ENCODE measurements at places on chromosomes 2 and 18.
A peak's percentile ranks its signal among the peaks of the same experiment; 100 is the strongest.

DNA sequence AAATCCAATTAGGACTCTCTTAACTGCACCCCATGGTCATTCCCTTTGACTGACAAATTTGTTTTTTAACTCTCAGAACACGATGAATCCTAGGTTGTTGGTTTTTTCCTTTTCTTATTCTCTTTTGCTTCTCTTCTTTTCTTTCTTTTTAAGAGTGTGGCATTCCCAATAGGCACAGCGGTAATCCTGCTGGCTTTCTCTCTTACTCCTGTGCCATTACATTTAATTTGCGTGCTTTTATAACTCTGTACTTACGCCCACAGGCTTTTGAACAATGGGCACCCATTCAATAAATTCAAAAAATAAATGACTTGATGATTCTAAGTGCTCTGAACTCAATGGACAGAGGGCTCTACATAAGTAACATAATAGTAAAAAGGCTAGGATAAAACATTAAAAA, 189.0 kb upstream of the SMAD7 start:
- no peak for DNase-seq

- no peak for DNase-seq
Observed at GRCh38 chr2:64448041-64448426, 5.9 kb upstream of the LGALSL start.

- no peak for DNase-seq
Observed at GRCh38 chr2:235917506-235917905, 250.7 kb downstream of the GBX2 start.

- no peak for DNase-seq
Observed at GRCh38 chr2:230915319-230915718, 9.7 kb downstream of the GPR55 start.

DNA sequence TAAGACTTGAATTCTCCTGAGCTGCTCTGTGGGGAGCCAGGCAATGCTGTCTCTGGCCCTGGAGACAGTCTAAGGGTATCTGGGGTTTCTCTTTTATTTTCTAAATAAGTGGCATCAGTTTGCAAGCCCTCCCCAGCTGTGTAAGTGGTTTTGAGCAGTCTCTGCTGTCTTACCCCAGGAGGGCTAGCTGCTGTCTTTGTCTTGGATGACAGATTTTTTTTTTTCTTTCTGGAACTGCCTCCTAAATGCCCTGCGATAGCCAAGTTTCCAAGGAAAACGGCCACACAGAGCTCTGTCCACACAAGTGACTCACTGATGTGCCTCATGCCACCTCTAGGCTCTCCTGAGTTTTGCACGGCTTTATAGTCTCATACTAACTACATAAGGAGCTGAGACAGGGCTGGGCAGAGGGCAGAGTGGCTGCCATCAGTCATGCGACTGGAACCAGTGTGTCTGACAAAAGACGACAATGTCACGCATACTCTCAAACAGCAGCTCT, 37.2 kb upstream of the THOC1 start:
- peak; percentile 27 for DNase-seq

GRCh38 chr2:143015656-143016055, 113.6 kb upstream of the ARHGAP15 start:
- DNase-seq: peak; percentile 13

GRCh38 chr2:75089471-75089870, 109.8 kb downstream of the TACR1 start:
- DNase-seq: no peak

DNA sequence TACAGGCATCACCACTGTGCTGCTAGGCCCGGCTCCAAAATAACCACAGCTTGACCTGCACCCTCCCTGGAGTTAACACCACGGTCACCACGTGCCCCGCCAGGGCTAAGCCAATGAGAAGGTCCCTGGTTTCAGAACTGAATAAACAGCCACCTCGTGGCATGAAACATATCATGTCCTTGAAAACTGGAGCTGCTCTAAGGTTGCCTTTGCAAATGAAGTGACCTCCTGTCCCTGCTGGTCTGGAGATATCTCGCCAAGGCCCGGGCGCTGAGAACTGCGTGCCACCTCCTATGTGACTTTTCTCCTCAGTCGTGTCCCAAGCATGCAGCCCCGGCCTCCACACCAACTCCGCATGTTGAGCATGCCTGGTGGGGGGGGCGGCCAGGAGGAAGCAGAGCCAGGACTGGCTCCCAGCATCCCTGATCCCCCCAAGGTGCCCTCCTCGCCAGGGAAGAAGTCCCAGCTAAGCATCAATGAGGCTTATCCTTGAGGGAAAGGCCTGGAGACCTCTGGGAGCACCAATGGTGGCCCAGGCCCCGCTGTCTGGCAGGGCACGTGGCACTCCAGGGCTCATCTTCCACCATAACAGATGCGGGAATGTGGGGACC, 16.3 kb upstream of the KCNG2 start:
- no peak for DNase-seq

DNA sequence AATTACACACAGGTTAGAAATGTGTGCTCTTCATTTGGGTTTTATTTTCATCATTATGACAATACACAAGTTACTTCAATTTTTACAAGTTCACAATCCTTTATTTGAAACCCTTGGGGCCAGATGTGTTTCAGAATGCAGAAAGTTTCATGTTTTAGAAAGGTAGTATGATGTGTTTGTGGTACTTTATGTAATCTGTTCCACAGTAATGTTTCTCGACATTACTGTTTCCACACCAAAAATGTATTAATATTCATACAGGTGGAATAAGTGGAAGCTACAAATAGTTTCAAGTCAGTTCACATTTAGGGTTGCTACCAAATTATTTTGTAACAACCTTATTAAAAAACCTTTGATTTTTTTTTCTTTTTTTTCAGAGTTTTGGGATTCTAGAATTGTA, 10.4 kb downstream of the UBE2E3 start:
- DNase-seq: no peak

DNA sequence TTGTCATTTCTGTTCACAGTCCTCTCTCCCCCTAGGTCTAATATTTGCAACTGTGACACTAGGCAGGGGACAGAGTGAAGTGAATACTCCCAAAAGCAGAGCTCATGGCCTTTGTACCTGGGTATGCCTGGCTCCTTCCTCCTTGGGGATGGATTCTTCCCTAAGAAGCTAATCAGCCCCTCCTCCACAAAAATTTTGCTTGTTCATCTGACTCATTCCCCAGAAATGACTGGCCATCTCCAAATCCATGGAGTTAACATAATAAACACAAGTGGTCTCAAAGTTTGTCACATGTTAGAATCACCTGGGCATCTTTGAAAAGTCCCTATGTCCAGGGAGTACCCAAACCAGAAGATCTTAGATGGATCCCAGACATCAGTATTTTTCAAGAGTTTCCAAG, 65.3 kb downstream of the SUCLG1 start:
- DNase-seq: peak; percentile 27

GRCh38 chr18:78781601-78781960, 198.0 kb upstream of the SALL3 start:
- DNase-seq: no peak

- DNase-seq: no peak
Observed at GRCh38 chr2:149148194-149149006, 109.9 kb downstream of the LYPD6B start.

GRCh38 chr2:153477636-153478288, 800 bp downstream of the RPRM start:
- DNase-seq: no peak

GRCh38 chr2:20390524-20391123, 40.0 kb upstream of the PUM2 start:
- DNase-seq: no peak

DNA sequence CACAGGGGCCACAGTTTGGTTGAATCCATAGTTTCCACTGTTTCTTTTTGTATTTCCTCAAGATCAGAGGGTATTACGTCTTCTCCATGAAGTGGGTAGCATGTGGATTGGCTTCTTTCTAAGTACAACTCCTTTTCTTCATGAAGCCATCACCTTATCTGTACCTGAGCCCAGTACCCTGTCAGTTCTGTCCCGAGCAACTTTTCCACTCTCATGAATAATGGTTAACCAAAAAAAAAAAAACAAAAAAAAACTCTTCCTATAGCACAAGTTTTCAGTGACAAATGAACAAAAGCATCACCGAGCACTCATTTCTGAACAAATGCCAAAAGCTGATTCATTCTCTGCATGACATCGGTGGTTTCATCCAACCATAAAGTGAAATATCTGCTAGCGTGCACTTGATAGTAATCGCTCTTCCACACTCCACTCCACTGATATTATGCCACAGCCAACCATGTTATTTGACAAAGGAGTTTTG, 53.0 kb upstream of the CCDC150 start:
- peak; percentile 96 for DNase-seq

- no peak for DNase-seq
Observed at GRCh38 chr2:221282386-221282785, 289.7 kb downstream of the EPHA4 start.

GRCh38 chr2:158269143-158269542, 167.5 kb downstream of the UPP2 start:
- no peak for DNase-seq

DNA sequence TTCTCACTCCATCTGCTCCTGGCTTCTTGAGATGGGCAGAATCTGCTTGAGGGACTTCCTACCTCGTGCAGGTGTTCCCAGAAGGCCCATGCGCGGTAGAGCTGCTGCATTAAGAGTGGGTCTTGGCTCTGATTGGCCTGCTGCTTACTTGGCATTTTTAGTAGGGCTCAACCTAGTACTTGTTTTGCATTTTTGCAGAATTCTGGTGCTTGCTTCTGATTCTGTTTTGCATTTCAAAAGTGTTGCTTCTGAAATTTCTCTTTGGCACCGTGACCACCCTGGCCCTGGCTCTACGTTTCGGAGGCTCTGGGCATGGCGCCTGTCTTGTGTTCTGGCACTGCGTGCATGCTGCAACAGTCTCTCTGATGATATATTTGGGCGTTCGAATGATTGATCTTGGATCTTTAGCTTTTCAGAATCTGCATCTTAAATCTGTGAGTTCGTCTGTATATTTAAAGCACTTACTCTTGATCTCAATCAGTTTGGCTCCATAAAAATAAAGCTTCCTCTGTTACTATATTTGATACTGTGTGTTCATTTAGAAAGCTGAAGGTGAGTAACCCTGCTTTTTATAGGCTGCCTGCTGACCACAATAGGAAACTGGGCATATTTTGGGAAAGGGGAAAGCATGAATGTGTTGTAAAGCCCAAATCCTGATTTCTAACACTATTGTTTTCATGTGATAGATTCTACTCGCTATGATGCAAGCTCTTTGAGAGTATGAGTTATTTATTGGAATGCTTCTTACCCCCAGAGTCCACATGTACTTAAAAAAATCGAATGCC, 22.2 kb downstream of the EFR3B start:
- no peak for DNase-seq

DNA sequence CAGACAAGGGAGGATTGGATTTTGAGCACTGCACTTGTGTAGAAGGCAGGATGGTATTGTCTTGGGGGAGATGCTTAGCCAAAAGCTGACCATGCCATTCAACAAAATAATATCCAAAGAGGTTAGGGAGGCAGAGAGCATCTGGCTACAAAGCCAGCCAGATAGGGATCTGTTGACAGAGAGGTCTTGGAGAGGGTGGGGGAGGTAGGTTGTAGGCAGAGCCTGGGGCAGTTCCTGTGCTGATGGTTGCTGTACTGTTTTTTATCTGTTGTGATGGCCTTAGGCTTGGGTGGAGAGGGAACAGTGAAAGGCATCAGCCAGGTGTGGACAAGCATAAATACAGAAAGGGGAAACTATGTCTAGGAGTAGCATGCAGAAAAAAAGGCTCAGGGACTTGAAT, 100.9 kb downstream of the AQP4 start:
- DNase-seq: no peak

GRCh38 chr2:123715467-123715982, 309.6 kb upstream of the CNTNAP5 start:
- DNase-seq: peak; percentile 45

- DNase-seq: no peak
Observed at GRCh38 chr18:26614374-26614773, 66.0 kb upstream of the KCTD1 start.

GRCh38 chr2:177076636-177077179, 135.9 kb upstream of the HNRNPA3 start:
- no peak for DNase-seq

GRCh38 chr2:225486236-225486635, 86.7 kb downstream of the NYAP2 start:
- DNase-seq: no peak

DNA sequence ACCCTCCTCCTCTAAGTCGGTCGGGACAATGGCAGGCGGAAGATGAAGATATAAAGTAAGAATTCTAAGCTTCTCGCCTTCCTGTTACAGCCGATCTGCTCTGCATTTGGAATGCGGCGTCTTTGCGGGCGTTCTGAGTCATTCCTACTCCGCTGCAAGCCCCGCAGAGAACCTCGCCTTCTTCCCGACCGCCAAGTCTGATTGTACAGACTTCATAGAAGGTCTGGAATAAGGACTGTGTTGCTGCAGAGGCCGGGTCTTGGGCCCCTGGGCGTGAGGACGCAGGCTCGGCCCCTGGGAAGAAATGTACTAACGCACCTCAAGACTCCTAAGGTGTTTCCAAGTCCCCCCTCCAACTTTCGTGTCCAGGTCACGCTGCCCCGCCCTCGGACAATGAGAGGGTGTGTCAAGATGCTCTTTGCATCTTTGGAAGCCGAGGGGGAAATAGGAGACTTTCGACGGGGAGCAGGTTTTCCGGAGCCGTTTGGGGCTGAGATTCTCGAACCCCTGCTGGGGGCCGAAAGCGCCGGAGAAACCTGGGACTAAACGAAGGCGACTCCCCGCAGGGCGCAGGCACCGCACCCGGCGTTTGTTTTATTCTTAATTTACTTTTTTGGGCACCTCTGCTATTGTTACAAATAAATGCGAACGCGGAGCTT, 12.7 kb upstream of the PAX3 start:
- DNase-seq: peak; percentile 63

GRCh38 chr2:10914272-10914693, 2.5 kb downstream of the KCNF1 start:
- DNase-seq: peak; percentile 56

GRCh38 chr2:206873423-206873822, 65.9 kb upstream of the CPO start:
- DNase-seq: no peak

GRCh38 chr2:101770726-101771125, 73.2 kb downstream of the MAP4K4 start:
- DNase-seq: peak; percentile 73

DNA sequence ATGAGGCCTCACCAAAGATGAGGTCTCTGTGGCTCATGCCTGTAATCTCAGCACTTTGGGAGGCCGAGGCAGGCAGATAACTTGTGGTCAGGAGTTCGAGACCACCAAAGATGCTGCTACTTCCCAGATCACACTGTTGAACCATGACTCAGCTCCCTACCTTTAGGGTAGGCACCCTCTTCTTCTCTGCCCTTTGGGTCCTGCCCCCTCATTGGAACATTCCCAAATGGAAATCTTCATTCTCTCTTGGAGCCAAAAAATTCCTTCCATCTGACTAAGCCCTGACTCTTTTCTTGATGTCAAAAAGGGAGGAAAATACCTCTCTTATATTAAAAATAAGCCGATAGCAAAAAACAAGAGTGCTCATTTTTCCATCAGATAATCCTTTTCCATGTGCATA, 183.5 kb downstream of the PAX3 start:
- DNase-seq: peak; percentile 2

GRCh38 chr18:13175754-13176210, 42.8 kb upstream of the LDLRAD4 start:
- no peak for DNase-seq

GRCh38 chr2:201974171-201975100, 59.2 kb upstream of the FZD7 start:
- DNase-seq: no peak

- no peak for DNase-seq
Observed at GRCh38 chr2:95354469-95354901, 48.0 kb upstream of the FAHD2A start.

All from ELR (cell line).